ENCODE measurements at places on chromosomes 2 and 18. TPM values are rescaled to one million over a fixed set of nuclear protein-coding genes. Genes with fewer than 3 reads are reported as not detected.
A peak's percentile ranks its signal among the peaks of the same experiment; 100 is the strongest.

- no peak for DNase-seq
These were observed 1183.1 kb upstream of the TMEFF2 start for GRCh38 chr2:193377789-193378188.

DNA sequence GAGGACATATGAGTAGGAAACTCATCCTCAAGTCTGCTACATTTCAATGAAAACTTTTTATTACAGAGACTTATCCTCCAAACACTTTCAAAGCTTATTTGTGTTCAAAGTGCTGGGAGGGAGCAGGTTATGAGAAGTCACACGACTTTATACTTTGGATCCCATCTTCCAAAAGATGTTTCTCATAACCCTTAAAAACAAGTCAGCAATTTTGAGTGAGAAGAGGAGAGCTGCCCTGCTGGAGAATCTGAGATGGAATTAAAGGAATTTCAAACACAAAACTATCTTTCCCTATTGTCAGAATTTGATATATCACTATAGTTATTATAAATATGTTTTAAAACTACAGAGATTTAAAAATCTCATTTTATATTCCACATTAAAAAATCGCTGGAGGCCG, 45.8 kb downstream of the ROCK2 start:
- DNase-seq, result no peak

DNA sequence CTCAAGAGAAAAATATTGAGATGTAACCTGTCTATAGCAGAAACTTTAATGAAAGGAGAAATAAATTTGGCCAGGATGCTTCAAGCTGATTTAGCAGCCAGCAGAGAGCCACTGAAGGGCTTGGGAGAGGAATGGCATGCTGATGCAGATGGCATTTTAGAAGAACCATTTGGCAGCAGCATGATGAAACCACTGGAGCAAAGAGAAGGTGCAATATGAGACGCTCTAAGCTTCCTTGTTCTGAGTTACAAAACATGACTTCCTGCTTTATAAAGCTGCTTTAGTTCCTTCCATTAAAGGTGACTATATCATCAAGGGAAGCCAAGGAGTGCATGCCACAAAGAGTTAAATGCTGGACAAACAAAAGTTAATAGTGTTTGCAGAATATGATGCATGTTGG, 189.7 kb downstream of the PID1 start:
- DNase-seq, result no peak

DNA sequence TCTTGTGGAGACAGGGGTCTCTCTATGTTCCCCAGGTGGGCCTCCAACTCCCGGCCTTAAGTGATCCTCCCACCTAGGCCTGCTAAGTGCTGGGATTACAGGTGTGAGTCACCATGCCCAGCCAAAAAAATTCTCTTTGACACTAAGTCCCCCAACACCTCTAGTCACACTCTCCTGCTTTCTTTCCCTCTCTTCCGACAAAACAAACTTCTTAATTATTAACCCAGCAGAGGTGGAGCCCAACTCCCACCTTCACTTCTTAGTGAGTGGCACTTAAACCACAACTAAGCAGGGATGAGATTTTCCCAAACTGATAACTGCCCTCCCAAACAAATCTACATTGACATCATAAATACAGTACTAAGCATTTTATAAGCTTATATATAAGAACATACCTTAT, 60.5 kb upstream of the PMAIP1 start:
- DNase-seq, result no peak

GRCh38 chr2:52976143-52976949, 791.3 kb upstream of the CHAC2 start:
- DNase-seq, result no peak

DNA sequence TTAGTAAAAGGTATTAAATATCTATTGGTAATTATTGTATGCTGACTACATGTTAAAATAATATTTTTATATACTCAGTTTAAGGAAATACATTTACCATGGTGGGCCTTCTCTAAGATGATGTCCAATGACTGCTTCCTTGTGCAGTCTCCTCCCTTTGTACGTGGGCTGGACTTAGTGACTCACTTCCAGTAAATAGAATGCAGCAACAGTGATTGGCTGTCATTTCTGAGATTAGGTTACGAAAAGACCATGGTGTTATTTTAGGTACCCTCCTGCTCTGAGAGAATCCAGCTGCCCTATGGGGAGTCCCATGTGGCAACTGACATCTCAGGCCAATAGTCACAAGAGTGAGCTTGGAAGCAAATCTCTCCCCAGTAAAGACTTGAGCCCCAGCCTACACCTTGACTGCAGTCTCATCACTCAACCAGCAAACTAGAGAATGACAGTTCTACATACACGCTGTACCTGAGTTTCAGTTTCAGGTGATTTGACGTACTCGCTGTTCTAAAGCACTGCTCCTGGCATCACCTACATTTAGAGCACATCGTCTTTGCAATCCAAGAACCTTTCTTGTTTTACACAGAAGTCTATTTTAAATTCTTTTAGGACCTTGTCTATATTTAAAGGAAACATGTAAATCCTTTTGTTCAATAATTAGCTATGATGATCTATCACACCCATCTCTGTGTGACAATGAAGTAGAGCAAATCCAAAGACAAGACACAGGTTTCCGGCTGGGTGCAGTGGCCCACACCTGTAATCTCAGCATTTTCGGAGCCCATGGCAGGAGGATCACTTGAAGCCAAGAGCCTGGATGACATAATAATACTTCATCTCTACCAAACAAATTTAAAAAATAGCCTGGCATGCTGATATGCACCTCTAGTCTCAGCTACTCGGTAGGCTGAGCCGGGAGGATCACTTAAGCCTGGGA, 87.2 kb downstream of the COBLL1 start:
- DNase-seq, result no peak

DNA sequence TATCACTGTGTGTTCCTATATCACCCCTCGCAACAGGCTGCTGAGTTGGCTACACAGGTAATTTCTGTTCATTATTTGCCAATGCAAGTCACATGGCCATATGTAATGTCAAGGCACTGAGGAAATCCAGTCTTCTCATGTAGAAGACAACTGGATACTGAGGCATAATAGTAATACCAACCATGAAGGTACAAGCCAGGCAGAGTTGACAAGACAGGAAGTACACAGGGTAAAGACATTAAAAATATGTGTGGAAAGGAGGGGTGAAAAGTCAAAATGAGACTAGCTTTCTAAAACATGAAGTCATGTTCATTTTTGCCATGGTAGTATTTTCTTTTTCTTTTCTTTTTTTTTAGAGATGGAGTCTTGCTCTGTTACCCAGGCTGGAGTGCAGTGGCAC, 17.5 kb upstream of the RNF138 start:
- DNase-seq, result no peak

- DNase-seq, result peak; percentile 43
These were observed 240.4 kb downstream of the HAUS1 start for GRCh38 chr18:46344416-46345180.

- DNase-seq, result no peak
These were observed 1248.9 kb upstream of the CHAC2 start for GRCh38 chr2:52518678-52519077.

GRCh38 chr2:85537600-85538506, 1.1 kb upstream of the MAT2A start:
- DNase-seq, result peak; percentile 84

Gene PCARE
- not detected for total RNA-seq

Gene GNLY
- total RNA-seq, result not detected

Gene RAPH1
- total RNA-seq, result 11.8 TPM

Gene PKDCC
- 64.8 TPM for total RNA-seq

Gene CABYR
- total RNA-seq, result 1.3 TPM

Gene RPRM
- total RNA-seq, result 35.7 TPM

Gene CCDC74B
- total RNA-seq, result 4.3 TPM

Gene SERPINB5
- total RNA-seq, result not detected

Gene EPG5
- 17.1 TPM for total RNA-seq

Gene IKZF2
- 9.6 TPM for total RNA-seq

Gene C2orf74
- 18.6 TPM for total RNA-seq

Gene INHBB
- 0.99 TPM for total RNA-seq

Gene NDC80
- total RNA-seq, result not detected

Gene LYG2
- total RNA-seq, result not detected

Gene VWA3B
- total RNA-seq, result not detected

Gene SERPINB12
- not detected for total RNA-seq

Gene FSHR
- not detected for total RNA-seq
